ENCODE measurements at places on chromosomes 1 and 21.
A peak's percentile ranks its signal among the peaks of the same experiment; 100 is the strongest.

GRCh38 chr21:40546647-40547046 is 300.3 kb downstream of the DSCAM start:
- DNase-seq: no peak

- peak; percentile 58 for DNase-seq
Observed at GRCh38 chr1:93628681-93629080, 53.0 kb downstream of the BCAR3 start.

DNA sequence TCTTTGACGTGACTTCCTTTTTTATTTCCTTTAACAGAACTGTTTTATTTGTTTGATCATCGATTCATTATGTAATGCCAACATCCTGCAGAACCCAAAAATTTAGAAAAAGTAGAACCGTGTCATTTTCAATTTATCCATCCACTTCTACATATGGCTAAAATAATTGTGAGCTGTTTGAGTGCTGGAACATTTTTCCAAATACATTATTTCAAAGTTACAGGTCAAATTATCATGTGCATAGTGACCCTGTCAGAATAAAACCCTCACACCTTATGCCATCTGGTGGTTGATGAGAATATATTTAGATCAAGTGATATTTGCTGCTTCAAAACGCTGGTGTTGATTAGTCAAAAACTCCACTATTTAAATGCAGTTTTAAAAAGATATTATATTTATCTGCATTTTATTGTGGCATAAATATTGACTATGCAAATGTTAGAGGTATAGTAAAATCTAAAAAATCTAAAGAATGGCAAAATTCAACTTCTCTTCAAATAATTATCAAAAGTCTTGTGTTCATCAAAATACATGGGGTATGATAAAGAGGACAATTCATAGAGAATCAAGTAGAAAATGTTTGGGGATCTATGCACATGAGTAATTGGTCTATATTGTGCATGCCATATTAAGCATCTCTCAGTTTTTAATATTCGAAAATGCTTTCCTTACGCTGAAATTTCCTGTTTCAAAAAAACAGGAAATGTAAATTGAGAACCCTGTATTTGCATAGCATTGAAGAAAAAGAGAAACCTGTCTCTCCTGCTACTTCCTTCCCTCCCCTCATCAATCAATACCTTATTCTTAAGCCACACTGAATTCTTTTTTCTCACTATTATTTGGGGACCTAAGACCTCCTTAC is 39.7 kb downstream of the UBE2U start:
- peak; percentile 50 for DNase-seq

DNA sequence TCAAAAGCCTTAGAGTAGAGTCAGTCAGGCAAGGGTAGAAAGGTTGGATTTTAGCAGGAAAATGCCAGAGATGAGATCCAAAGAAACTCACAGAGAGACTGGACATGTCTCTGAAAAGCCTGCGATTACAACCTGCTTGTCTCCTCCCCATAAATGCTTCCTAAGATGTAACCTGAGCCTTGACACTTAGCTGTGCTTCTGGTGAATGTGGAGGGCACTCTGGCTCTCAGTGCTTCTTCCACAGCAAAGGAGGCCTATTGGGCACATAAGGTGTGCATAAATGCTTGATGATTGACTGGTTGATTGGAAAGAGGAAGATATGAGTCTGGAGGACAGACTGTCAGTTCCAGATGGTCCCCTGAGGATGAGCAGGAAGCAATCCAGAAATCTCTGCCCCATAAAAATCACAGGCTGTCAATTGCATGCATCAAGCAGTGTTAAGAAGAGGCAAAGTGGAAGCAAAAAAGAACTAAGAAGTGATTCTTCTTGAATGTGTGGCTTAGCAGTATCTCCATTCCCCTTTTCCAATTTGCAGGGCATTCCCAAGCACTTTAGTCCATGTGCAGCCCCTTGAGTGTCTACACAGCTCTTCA is 236.2 kb upstream of the RRP15 start:
- DNase-seq: no peak

- peak; percentile 45 for DNase-seq
Observed at GRCh38 chr1:39701049-39701439, 9.8 kb upstream of the HPCAL4 start.

GRCh38 chr1:70382682-70383081 is 28.2 kb upstream of the ANKRD13C start:
- DNase-seq: no peak

DNA sequence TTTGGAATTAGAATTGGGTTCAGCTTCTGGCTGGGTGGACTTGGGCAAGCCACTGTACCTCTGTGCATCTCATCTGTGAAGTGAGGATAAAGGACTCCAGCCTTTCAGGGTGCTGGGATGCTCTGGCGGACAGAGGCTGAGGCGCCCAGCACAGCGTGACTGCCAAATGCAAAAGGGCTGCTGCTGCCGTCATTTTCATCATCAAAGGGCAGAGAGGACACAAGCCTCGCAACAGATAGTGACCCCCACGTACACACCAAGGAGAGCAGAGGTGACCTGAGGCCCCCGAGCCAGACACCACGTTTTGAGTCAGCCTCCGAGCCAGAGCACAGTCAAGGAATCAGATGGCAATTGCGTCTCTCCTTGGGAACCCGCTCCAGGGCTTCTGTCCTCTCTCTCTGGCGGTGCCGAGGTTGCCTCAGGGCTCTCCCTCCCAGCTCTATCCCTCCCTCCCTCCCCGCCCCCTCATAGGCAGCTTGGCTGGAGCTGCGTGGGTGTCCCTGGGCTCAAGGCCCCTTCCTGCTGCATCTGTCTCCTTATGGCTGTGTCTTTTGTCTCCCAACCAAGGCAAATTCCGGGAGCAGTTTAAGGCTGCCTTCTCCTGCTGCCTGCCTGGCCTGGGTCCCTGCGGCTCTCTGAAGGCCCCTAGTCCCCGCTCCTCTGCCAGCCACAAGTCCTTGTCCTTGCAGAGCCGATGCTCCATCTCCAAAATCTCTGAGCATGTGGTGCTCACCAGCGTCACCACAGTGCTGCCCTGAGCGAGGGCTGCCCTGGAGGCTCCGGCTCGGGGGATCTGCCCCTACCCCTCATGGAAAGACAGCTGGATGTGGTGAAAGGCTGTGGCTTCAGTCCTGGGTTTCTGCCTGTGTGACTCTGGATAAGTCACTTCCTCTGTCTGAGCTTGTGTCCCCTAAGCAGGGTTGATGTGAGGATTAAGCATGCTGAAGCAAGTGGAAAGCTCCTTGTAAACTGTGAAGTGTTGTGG is 9.0 kb downstream of the HCRTR1 start:
- peak; percentile 29 for DNase-seq

- peak; percentile 56 for DNase-seq
Observed at GRCh38 chr1:24720152-24720551, 25.1 kb upstream of the CLIC4 start.

GRCh38 chr1:55196433-55197035 is 18.6 kb downstream of the USP24 start:
- no peak for DNase-seq

GRCh38 chr1:26909951-26910342 is 3.8 kb downstream of the NR0B2 start:
- DNase-seq: no peak

Data from fibroblast of skin of right biceps (primary cell).